ENCODE measurements at places on chromosomes 11 and 22. TPM values are rescaled to one million over a fixed set of nuclear protein-coding genes. Genes with fewer than 3 reads are reported as not detected.

GRCh38 chr11:24240496-24241175, 256.2 kb upstream of the LUZP2 start:
- H3K27me3 ChIP-seq = no peaks in the 10 kb centered on the region
- no peak for DNase-seq
- no peak overlapping the region for H3K27ac ChIP-seq
- H3K36me3 ChIP-seq = no peaks in the 10 kb centered on the region
- peaks cover 3% of the 10 kb centered on the region for H3K4me1 ChIP-seq

- no peak for DNase-seq
- no peaks in the 10 kb centered on the region for H3K4me1 ChIP-seq
- no peak overlapping the region for H3K27ac ChIP-seq
- H3K36me3 ChIP-seq = no peaks in the 10 kb centered on the region
- H3K4me3 ChIP-seq = no peak overlapping the region
Measured at GRCh38 chr22:27336151-27337090, 465.1 kb downstream of the MN1 start.

DNA sequence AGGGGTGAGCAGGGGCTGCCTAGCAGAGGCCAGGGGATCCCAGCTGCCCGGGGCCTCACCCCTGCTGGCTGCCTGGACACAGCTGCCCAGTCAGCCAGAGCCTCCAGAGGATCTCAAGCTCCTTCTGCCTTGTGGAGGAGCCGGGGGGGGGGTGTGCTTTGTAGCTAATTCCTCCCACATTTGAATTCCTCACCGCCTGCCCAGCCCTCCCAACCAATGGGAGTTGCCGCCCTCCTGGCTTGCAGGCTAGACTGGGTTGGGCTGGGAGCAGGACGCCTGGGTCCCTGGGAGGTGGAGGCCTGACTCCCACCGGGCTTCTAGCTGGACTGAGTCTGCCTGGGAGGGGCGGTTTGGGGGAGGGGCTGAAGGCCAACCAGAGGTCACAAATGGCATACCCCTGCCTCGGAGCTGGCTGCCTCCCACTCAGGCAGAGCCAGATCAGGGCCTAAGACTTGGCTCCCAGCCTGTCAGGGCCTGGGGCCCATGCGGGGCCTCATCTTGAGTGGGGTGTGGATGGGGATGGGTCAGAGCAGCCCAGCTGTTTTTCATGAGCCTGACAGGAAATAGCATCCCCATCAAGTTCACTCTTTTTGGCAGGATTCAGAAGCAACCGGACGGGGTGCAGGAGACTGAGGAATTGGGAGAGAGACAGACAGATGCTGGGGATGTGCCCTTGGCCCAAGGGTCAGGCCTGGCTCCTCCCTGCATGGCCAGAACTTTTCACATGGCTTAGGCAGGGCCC, 29.2 kb upstream of the PDE2A start:
- peak overlapping the region; percentile 48 for H3K4me3 ChIP-seq
- H3K36me3 ChIP-seq = peaks cover 72% of the 10 kb centered on the region
- peak overlapping the region; percentile 78 for H3K27ac ChIP-seq
- peaks cover 42% of the 10 kb centered on the region for H3K4me1 ChIP-seq

DNA sequence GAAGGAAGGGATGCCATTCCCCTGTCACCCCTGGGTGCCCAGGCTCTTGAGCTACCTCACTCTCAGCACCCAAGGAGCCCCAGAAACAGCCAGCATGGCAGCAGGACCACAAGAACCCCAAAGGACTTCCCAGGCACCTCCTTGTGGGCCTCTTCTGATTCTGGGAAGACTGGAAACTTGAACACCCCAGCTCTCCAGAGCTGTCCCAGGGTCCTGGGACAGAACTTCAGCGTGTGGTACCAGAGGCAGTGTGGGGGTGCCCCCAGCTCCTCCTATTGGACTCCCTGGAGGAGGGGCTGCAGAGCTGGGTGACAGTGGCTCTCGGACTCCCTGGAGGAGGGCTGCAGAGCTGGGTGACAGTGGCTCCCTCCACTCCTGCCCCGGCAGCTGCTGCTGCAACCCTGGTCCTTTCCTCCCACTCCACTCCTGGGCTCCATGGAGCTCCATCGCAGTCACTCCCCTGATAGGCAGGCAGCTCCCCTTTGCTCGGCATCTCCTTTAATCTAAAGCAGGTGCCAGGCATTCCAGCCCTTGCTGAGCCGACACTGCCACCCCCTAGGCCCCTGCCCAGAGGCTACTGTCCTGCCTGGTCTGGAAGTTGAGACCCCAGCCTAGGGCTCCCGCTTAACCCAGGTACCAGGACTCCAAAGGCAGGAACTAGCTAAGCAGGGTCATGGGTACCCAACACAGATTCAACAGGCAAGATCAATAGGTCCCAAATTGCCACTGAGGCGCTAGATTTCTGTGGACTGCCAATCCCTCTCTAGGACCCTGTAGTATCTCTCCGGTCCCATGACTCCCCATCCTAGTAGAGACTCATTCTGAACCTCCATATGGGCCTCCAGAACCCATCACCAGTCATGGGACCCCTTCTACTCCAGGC, 2.7 kb downstream of the BCL9L start:
- peak; percentile 12 for DNase-seq
- peaks cover 83% of the 10 kb centered on the region for H3K4me1 ChIP-seq
- peak overlapping the region; percentile 96 for H3K4me3 ChIP-seq
- H3K27ac ChIP-seq = peak overlapping the region; percentile 89
- H3K27me3 ChIP-seq = no peaks in the 10 kb centered on the region
- H3K36me3 ChIP-seq = no peaks in the 10 kb centered on the region

GDPD4 gene
- total RNA-seq = 0.13 TPM

- peak; percentile 48 for DNase-seq
- no peaks in the 10 kb centered on the region for H3K36me3 ChIP-seq
- no peak overlapping the region for H3K27ac ChIP-seq
- H3K4me3 ChIP-seq = no peak overlapping the region
Measured at GRCh38 chr11:1502954-1503707, 16.6 kb upstream of the MOB2 start.

C22orf42 gene
- not detected for total RNA-seq

- H3K4me3 ChIP-seq = no peak overlapping the region
- no peak for DNase-seq
- no peaks in the 10 kb centered on the region for H3K36me3 ChIP-seq
- H3K27me3 ChIP-seq = no peaks in the 10 kb centered on the region
Measured at GRCh38 chr22:19806213-19807160, 45.9 kb downstream of the TBX1 start.

OR52I1 gene
- total RNA-seq = not detected

GRCh38 chr11:63511048-63511748, 5.3 kb downstream of the LGALS12 start:
- H3K36me3 ChIP-seq = no peaks in the 10 kb centered on the region
- H3K27me3 ChIP-seq = no peaks in the 10 kb centered on the region
- peak overlapping the region; percentile 79 for H3K27ac ChIP-seq
- peak; percentile 7 for DNase-seq

OR52D1 gene
- not detected for total RNA-seq

GRCh38 chr11:62505440-62506091, 41.0 kb downstream of the AHNAK start:
- peaks cover 7% of the 10 kb centered on the region for H3K27me3 ChIP-seq
- no peak overlapping the region for H3K27ac ChIP-seq
- peak; percentile 44 for DNase-seq
- no peaks in the 10 kb centered on the region for H3K36me3 ChIP-seq
- H3K4me1 ChIP-seq = peaks cover 64% of the 10 kb centered on the region

DNA sequence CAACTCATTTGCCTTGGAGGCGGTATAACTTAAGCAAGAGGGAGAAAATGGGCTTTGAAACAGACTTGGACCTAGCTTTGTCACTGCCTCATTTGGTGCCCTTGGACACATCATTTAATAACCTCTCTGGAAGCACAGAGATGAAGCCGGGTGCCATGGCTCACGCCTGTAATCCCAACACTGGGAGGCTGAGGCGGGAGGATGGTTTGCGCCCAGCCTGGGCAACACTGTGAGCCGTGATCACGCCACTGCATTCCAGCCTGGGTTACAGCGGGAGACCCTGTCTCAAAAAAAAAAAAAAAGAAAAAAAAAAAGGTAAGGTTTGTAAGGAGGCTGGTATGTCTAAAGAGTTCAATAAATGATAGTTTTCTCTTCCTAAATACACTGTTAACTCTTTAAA, 806 bp downstream of the COA4 start:
- peaks cover 38% of the 10 kb centered on the region for H3K4me1 ChIP-seq
- no peak for DNase-seq
- H3K27ac ChIP-seq = peak overlapping the region; percentile 97
- H3K4me3 ChIP-seq = peak overlapping the region; percentile 87
- H3K36me3 ChIP-seq = peaks cover 40% of the 10 kb centered on the region

GRCh38 chr11:22415476-22415875, 77.3 kb downstream of the SLC17A6 start:
- no peaks in the 10 kb centered on the region for H3K36me3 ChIP-seq
- no peaks in the 10 kb centered on the region for H3K4me1 ChIP-seq
- no peaks in the 10 kb centered on the region for H3K27me3 ChIP-seq
- no peak overlapping the region for H3K27ac ChIP-seq
- no peak overlapping the region for H3K4me3 ChIP-seq
- peak; percentile 87 for DNase-seq

- H3K36me3 ChIP-seq = peaks cover 13% of the 10 kb centered on the region
- no peak overlapping the region for H3K27ac ChIP-seq
- no peak overlapping the region for H3K4me3 ChIP-seq
Measured at GRCh38 chr11:36452961-36453360, 57.1 kb downstream of the TRAF6 start.

DNA sequence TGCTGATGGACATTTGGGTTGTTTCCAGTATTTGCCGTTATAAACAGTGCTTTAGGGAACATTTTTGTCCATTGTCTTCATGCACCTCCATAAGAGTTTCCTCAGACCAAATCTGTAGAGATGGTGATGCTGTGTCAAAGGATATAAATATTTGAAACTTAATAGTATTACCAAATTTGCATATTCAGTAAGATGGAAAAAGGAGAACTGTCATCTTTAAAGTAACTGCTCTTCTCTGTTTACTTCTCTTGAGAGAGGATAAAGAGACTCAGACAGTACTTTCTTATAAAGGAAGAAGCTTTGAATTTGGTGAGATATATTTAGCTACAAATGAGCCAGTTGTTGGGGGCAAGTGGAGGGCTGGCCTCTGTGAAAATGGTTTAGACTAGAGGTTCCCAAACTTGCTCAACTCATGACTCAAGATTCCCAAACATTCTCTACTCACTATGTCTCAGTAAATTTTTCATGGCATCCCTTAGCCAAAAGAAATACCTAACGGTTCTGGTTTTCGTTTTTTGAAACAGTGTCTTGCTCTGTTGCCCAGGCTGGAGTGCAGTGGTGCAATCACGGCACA, 26.2 kb downstream of the SHISA8 start:
- H3K27ac ChIP-seq = no peak overlapping the region
- peaks cover 7% of the 10 kb centered on the region for H3K4me1 ChIP-seq
- H3K36me3 ChIP-seq = peaks cover 82% of the 10 kb centered on the region
- DNase-seq = no peak
- H3K4me3 ChIP-seq = no peak overlapping the region

GRCh38 chr11:1402355-1403077, 12.8 kb downstream of the BRSK2 start:
- peaks cover 10% of the 10 kb centered on the region for H3K4me1 ChIP-seq
- no peak for DNase-seq
- no peaks in the 10 kb centered on the region for H3K27me3 ChIP-seq
- no peak overlapping the region for H3K4me3 ChIP-seq

C11orf87 gene
- 0.09 TPM for total RNA-seq

GRCh38 chr11:127126986-127127385, 126.4 kb upstream of the KIRREL3 start:
- H3K4me1 ChIP-seq = no peaks in the 10 kb centered on the region
- no peaks in the 10 kb centered on the region for H3K27me3 ChIP-seq
- peak; percentile 59 for DNase-seq
- no peaks in the 10 kb centered on the region for H3K36me3 ChIP-seq
- H3K4me3 ChIP-seq = no peak overlapping the region

- no peak for DNase-seq
- no peaks in the 10 kb centered on the region for H3K36me3 ChIP-seq
- no peaks in the 10 kb centered on the region for H3K27me3 ChIP-seq
- H3K27ac ChIP-seq = no peak overlapping the region
Measured at GRCh38 chr11:18907391-18907790, 31.8 kb downstream of the MRGPRX1 start.

DNA sequence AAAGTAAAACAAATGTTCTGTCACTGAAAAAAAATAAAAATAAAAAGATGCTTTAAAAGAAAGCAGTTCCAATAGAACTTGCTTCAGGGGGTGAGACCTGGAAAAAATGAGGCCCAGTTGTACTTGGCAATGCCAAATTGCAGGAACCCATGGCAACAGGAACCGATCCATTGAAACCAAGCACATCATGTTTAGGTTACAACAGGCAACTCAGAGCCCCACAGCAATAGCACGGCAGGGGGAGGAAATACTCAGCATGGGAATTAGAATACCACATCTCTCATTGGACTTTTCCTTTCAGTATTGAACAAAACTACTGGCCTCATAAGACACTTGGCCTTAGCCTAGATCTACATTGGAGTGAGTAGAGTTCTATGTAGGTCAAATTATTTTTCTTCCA, 84.3 kb downstream of the MSANTD4 start:
- no peak for DNase-seq
- H3K4me1 ChIP-seq = no peaks in the 10 kb centered on the region
- no peaks in the 10 kb centered on the region for H3K36me3 ChIP-seq
- no peaks in the 10 kb centered on the region for H3K27me3 ChIP-seq

DNA sequence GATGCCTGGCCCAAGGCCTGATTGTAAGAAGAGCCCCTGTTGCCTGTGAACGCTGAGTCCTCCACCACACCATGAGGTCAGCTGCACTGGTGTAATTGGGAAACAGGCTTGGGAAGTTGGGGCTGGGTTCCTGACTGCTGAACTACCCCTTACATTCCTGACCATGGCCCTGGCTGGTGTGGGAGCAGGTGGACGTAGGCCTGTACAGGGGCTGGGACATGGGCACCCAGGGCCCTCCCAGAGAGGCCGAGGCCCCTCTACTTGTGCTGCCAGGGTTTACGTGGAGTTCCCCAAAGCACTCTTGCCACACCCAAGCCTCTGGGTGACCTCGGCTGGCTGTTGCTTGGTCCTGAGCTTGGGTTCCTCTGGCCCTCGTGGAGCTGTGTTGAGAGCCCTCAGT, 5.4 kb downstream of the RELT start:
- no peaks in the 10 kb centered on the region for H3K27me3 ChIP-seq
- H3K27ac ChIP-seq = peak overlapping the region; percentile 62
- no peaks in the 10 kb centered on the region for H3K36me3 ChIP-seq
- no peak for DNase-seq

MS4A6A gene
- total RNA-seq = 27.6 TPM

DNA sequence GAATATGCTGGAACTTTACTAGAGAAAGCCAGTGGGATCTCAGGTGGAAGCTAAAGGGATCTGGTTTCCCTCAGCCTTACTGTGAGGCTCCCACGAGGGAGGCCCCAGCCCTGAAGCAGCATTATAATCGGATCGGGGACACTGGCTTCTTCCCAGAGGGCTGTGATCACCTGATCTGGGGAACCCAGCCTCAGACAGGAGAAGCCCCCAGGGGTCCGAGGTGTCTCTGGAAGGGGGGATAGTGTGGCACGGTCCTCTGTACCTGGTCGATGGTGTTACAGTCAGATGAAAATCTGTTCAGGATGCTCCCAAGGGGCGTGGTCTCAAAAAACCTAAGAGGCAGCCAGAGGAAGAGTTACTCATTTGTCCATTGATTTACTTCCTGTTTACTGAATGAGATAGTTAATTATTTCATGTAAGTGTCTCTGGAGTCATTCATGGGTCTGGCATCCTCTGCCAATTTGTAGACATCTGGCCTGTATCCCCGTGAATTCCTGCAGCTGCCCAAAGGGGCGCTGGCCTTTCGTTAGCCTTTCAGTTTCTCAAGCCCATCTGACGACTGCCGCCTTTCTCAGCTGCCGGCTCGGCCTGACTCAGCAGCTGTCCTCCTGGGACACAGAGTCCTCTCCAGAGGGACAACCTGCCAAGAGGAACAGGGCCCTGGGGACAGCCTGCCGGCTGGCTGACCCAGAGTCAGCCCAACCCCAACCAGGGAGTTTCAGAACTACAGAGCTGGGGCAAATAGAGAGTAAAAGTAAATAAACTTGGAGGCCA, 17.0 kb upstream of the KCNJ11 start:
- H3K27me3 ChIP-seq = peaks cover 2% of the 10 kb centered on the region
- no peaks in the 10 kb centered on the region for H3K36me3 ChIP-seq
- H3K4me1 ChIP-seq = peaks cover 26% of the 10 kb centered on the region
- peak overlapping the region; percentile 31 for H3K27ac ChIP-seq
